Esophagus mucosa (tissue), 1 donor: ENCODE measurements at places on chromosomes 12 and 14. TPM values are rescaled to one million over a fixed set of nuclear protein-coding genes. Genes with fewer than 3 reads are reported as not detected.

The FBLN5 gene
- 2.8 TPM for total RNA-seq

The DAO gene
- not detected for total RNA-seq

The TROAP gene
- total RNA-seq = 23.6 TPM

The DACT1 gene
- total RNA-seq = 0.32 TPM

The BCL11B gene
- total RNA-seq = 10.6 TPM

The RNF212B gene
- not detected for total RNA-seq

The CLEC4D gene
- 0.24 TPM for total RNA-seq

The COA8 gene
- 30.3 TPM for total RNA-seq

The CCDC175 gene
- not detected for total RNA-seq

The SLC17A8 gene
- not detected for total RNA-seq

The HOXC9 gene
- 1.2 TPM for total RNA-seq

The HCAR1 gene
- total RNA-seq = 0.08 TPM

The BCAT1 gene
- total RNA-seq = 8.9 TPM

The SLC7A7 gene
- total RNA-seq = 1.4 TPM

The METAP2 gene
- total RNA-seq = 54.2 TPM

The LTA4H gene
- total RNA-seq = 137 TPM

The RHEBL1 gene
- total RNA-seq = 0.44 TPM

The ZNF384 gene
- 22.8 TPM for total RNA-seq

The FGF6 gene
- not detected for total RNA-seq

The NINJ2 gene
- 2.9 TPM for total RNA-seq

The ADAM21 gene
- total RNA-seq = not detected

The ZBTB42 gene
- total RNA-seq = 6.4 TPM

The ZNF740 gene
- 19.6 TPM for total RNA-seq

The PRR4 gene
- total RNA-seq = 0.64 TPM

The CD163L1 gene
- total RNA-seq = 0.60 TPM

The TIMM9 gene
- 33.8 TPM for total RNA-seq

The ATP6V1D gene
- total RNA-seq = 70.0 TPM

The SERPINA1 gene
- 4.3 TPM for total RNA-seq

The LRRK2 gene
- total RNA-seq = 14.6 TPM

The KLRC2 gene
- 0.60 TPM for total RNA-seq

The BHLHE41 gene
- 5.8 TPM for total RNA-seq

The PZP gene
- total RNA-seq = not detected

The AJUBA gene
- total RNA-seq = 26.6 TPM

The SLCO1B1 gene
- total RNA-seq = 0.08 TPM

The ENDOU gene
- total RNA-seq = 66.9 TPM

The CFAP251 gene
- 18.3 TPM for total RNA-seq

The SLC4A8 gene
- total RNA-seq = 0.20 TPM

The NEUROD4 gene
- total RNA-seq = not detected

The ESYT1 gene
- 48.8 TPM for total RNA-seq

The ACOT4 gene
- total RNA-seq = 1.0 TPM

The NRDE2 gene
- total RNA-seq = 12.2 TPM

The GALNT16 gene
- 1.00 TPM for total RNA-seq

The CLMN gene
- total RNA-seq = 9.6 TPM

The JAG2 gene
- 18.9 TPM for total RNA-seq

The COL2A1 gene
- total RNA-seq = not detected

The SPTB gene
- 0.08 TPM for total RNA-seq

The TSPAN19 gene
- total RNA-seq = not detected

The DIO3 gene
- total RNA-seq = 0.12 TPM

The IFNG gene
- total RNA-seq = not detected

The NPAS3 gene
- 0.08 TPM for total RNA-seq

The RNASE1 gene
- total RNA-seq = 8.6 TPM

The EP400 gene
- 26.1 TPM for total RNA-seq

The RTN1 gene
- total RNA-seq = 0.80 TPM

The CARMIL3 gene
- 0.48 TPM for total RNA-seq

The SMCO2 gene
- total RNA-seq = 0.76 TPM

The PNP gene
- total RNA-seq = 76.4 TPM

The GPRC5A gene
- 11.8 TPM for total RNA-seq
